ENCODE measurements at places on chromosomes 16 and 17.

DNA sequence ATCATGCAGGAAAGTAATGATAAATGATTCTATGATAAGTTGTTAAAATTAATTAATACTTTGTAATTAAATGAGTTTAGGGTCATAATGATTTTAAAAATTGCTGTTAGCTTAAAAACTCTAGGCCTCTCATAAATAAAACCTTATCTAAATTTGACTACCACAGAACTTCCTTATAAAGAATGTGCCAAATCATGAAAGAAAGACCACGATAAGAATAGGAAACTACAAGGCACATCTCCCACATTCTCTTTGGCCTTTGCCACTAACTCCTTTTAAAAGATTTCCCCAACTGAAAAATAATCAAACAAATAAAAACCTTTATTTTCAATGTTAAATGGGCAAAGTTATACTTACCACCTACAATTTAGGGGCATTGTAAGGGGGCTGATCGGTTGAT, 164.6 kb upstream of the C17orf78 start:
- DNase-seq: no peak

DNA sequence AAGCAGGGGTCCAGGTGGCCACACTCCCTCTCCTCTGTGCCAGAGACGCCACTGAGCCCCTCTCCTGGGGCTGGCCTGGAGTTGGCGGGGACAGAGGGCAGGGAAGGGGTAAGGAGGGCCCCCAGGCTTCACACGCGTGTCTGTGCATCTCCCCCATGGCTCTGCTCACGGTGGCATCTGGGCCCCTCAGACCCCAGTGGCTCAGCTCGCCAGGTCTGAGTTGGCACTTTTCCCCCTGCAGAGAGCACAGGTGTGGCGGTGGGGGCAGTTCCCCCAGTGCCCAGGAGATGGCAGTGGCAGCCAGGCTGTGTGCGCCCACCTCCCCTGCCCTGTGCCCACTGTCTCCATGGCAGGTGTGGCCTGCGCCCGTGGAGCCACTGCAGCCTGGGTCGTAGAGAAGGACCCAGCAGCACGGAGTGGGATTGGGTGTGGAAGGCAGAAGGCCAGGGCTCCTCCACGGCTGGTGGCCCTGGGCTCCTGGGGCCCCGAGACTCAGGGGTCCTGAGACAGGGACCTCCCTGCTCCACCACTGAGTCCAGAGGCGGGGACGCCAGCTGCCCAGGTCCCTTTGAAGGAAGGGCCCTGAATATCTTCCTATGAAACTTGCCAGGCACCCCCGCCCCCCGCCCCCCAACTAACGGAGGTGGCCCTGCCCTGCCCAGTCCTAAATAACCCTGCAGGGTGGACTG, 4.3 kb upstream of the APRT start:
- peak; percentile 27 for DNase-seq

DNA sequence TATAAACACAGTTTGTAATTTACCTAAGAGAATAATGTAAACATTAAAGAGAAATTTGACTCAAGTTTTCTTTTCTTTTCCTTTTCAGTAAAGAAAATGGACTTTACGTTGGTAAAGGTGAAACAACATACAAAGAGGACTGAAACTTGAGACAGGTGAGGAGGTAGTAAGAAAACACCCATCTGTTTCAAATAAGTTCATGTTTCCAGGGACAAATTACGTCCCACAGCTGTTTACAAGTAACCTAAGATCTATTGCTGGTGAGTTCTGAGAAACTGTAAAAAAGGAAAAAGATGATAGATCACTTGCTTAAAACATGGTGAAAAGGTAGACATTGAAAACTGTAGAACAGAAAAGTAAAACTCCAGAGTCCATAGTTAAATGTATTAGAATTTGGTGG, 4.8 kb upstream of the ABCA5 start:
- no peak for DNase-seq

DNA sequence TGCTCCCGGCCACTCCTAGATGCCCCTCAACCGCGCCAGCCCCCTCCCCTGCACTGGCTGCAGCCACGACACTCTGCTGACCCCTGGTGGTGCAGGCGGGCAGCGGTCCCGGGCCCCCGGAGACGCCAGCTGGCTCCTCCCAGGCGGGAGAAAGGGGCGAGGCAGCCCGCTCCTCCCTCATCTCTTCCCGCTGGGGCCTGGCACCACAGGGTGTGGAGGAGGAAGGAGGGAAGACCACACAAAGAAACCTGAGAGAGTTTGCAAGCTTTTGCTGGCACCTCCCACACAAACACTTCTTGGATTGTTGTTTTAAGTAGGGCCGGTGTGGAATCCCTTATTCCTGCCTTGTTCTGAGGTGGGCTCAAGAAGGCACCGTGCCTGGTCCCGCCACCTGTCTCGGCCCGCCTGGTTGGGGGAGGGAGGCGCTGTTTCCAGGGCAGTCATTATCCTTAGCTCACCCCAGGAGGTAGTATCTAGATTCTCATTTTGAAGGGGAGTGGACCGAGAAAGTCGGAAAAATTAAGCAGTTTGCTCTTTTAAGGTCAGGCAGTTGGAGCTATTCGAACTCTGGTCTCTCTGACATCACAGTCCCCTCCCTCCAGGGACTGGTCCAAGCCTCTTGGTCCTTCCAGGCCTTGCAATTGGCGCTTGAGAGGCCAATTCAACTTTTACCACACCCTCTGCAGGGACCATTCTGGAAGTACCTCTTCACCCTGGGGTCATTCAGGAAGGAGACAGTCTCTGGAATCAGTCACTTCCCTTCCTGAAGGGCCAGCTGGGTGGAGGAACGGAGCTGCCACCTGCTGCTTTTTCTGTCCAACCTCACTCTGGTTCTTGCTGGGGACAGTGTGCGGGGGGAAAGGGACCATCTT, 959 bp upstream of the ANKRD13B start:
- DNase-seq: peak; percentile 63

DNA sequence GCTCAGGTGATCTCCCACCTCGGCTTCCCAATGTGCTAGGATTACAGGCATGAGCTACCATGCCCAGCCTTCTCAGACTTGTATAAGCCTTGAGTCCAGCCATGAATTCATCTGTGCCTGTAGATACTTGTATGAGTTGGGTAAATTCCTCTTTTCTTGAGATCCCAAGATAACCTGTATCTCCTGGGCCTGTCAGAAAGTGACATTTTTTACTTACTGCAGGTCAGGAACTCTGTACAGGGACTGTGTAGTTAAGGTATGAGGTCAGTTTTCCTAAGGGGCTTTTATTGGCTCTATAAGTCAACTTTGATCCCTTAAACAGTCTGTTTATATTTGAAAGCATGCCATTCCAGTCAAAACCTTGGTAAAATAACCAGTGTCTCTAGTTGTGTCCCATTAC, 106.3 kb upstream of the HAS3 start:
- no peak for DNase-seq

GRCh38 chr16:22023505-22023904, 15.6 kb downstream of the MOSMO start:
- no peak for DNase-seq

DNA sequence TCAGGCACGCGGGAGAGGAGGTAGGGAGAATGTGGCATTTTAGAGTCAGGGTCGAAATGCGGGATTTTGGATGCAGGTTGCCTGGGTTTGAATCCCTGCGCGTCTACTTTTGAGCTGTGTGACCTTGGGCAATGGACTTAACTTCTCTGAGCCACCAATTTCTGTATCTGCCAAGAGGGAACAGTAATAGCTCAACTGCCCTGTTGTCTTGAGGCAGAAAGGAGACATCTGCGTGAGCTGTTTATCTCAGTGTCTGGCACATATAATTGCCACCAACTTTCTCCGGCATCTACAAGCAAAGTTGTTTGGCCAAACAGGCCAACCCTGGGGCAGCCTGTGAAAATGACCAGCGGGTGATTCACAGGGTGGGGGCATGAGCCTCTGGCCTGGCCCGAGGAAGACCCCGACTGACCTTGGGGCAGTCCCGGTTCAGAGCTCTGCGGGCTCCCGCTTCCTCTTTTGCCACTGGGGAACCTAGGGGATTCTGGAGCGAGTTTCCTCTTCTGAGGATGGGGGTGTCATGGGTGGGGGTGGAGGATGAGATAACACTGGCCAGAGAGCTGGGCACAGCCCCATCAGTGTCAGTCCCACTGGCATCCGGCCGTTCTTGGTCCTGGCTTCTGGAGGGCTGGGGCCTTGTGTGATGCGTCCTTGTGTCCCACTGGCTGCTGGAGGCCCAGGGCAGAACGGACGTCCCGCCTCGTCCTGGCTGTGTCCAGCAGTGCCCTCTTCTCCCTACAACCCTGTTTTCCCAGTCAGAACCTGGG, 1.3 kb downstream of the SNN start:
- DNase-seq: no peak

DNA sequence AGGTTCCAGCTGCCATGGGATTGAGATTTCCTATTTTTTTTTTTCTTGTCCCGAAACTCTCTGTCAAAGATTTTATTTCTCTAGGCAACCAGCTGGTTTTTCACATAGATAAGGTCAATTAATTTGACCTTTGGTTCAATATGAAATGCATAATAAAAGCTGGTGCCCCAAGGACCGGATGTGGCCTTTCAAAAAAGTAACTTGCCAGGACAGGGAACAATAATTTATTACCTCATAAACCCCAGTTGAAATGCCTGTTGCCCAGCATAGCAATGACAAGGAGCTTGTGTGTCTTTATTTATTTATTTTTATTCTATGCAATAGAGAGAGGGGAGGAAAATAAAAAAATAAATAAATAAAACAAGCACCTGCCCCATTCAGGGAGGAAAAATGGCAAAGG, 472.7 kb downstream of the KCNJ2 start:
- no peak for DNase-seq

GRCh38 chr17:44636562-44636961, 19.7 kb upstream of the MEIOC start:
- no peak for DNase-seq

GRCh38 chr16:17451843-17452242, 18.9 kb downstream of the XYLT1 start:
- DNase-seq: no peak

- DNase-seq: peak; percentile 41
Measured at GRCh38 chr17:3827124-3827773, 18.8 kb downstream of the NCBP3 start.

DNA sequence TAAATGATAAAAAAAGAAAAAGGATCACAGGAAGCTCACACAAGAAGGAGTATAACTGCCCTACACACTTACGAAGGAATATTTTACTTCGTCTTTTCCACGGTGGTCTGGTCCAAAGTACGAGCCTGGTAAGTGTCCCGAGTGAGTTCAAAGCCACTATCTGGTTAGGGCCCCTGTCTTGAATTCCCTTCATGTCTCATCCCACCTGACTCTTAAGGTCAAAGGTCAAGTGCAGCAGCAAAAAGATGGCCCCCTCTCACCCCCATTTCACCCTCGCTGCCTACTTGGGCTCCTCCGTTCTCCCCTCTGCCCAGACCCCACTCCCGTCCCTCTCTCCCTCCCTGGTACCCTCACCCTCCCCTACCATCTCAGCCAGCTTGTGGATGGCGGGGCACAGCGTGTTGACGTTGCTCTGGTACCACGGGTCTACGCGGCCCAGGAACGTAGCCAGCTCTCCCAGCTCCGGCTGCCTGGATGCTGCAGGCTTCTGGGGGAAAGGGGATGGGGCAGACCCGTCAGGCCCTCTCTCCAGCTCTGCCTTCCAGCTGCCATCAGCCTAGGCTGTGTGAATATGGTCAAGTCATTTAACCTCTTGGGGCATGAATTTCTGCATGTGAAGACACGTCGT, 27.8 kb upstream of the MFSD6L start:
- no peak for DNase-seq

GRCh38 chr17:73105431-73105830, 12.9 kb upstream of the SLC39A11 start:
- DNase-seq: no peak

DNA sequence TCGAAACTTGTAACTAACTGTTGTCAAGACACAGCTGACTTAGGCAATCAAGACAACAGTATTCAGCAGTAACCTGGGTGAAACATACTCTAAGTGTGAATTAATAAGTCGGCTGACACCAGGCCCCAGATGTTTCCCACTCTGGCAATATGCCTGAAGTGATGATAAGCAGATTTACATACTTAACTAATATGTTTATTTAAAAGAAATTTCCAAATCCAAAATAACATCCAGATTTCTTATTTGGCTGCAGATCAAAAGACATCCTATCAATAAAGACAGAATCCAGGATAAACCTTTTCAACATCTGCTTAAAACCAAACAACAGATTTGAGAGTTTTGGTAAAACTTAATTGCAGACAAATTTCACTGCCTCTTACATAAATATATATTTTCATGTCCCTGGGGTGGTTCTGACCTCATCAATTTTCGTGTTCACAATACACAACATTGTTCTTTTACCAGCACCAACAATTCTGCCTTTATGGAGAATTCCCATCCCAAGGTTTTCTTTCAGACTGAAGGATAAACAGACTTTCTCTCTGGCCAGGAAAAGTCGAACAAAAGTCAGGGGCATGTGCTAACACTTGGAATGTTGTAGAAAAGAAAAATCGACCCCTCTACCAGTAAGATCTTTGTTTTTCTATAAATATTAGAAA, 45.1 kb upstream of the TOX3 start:
- DNase-seq: no peak

GRCh38 chr16:51538707-51539498, 387.8 kb upstream of the SALL1 start:
- no peak for DNase-seq

DNA sequence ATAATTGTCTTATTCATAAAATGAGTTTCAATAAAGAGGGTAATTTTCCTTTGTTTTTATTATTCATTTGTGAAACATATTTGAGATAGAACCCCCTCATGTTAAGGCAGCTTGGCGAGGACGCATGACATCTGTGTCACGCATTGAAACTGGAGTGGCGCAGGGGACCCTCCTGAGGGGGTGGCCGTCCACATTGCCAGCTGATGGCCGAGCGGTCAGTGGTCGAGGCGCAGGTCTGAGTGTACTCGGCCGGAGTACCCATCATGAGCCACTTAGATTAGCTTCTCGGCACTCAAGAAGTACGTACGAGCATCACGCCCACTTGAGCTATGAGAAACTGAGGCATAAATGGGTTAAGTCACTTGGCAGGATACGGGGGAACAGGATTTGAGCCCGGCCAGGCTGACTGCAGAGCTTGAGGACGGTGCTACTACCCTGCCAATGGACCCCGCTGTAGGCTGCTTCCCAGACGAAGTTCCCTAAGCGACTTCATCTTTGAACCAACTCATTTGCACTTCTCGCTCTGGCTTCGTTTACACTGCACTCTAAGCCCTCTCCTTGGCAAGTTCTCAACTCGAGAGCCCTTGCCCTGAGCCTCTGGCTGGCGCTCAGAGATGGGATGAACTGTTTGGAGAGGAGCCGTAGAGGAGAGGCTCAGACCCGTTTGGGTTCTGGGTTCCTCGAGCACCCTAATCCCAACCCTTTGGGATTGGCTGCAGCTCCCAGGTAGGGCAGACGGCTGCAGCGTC, 91.8 kb downstream of the SDK2 start:
- DNase-seq: no peak

DNA sequence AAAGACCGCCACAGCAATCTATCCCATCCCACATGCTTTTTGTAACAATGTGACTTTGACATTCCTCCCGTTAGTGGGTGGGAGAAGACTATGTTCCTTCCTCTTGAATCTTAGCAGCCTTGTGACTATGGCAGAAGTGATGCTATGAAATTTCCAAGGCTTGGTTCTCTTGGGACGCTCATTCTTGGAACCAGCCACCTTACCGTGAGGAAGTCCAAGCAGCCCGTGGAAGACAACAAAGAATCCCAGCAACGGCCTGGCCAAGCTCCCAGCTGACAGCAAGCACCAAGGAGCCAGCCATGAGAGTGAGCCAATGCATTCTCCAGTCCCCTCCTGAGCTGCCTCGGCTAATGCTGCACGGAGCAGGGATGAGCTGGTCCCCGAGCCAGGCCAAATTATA, 62.3 kb downstream of the VPS53 start:
- DNase-seq: no peak

GRCh38 chr17:27418366-27418615, 38.0 kb upstream of the KSR1 start:
- DNase-seq: no peak
